ENCODE measurements at places on chromosomes 1 and 21. TPM values are rescaled to one million over a fixed set of nuclear protein-coding genes. Genes with fewer than 3 reads are reported as not detected.

GRCh38 chr1:28521502-28522164 is 15.8 kb downstream of the RCC1 start:
- no peak for DNase-seq

- peak; percentile 82 for DNase-seq
These were observed 143.7 kb upstream of the ETS2 start for GRCh38 chr21:38661889-38662568.

GRCh38 chr21:41570791-41571355 is 62.9 kb upstream of the TMPRSS2 start:
- DNase-seq, result no peak

GRCh38 chr1:154695985-154696384 is 88.0 kb upstream of the ADAR start:
- no peak for DNase-seq

DNA sequence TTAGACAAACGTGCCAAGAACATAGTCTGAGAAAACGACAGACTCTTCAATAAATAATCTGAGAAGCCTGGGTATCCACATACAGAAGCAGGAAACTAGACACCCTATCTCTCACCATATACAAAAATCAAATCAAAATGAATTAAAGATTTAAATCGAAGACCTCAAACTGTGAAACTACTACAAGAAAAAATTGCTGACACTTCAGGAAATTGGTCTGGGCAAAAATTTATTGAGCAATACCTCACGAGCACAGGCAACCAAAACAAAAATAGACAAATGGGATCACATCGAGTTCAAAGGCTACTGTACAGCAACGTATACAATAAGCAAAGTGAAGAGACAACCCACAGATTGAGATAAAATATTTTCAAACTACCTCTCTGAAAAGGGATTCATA is 292.8 kb upstream of the RGS18 start:
- no peak for DNase-seq

GRCh38 chr1:245583081-245583480 is 428.3 kb downstream of the KIF26B start:
- DNase-seq, result no peak

DNA sequence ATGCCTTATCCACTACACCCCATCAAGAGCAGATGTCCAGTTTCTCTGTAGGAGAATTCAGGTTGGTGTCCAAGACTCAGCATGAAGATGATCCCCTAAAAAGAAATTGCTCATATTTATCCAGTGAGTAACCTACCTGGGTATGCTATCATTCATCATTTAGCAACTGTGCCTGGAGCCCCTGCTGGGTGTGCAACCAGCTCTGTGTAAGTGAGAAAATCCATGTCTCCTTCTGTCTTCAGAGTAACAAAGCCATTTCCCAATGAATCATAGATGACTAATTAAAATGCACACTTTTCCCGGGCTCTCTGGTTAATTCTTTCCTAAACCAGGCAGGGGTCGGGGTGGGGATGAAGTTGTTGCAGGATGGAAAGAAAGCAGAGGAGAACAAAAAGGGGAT is 35.8 kb downstream of the OLFML3 start:
- no peak for DNase-seq

- no peak for DNase-seq
These were observed 63.8 kb downstream of the TGFB2 start for GRCh38 chr1:218408942-218409341.

GRCh38 chr1:54705153-54705552 is 10.5 kb upstream of the TTC4 start:
- no peak for DNase-seq

DNA sequence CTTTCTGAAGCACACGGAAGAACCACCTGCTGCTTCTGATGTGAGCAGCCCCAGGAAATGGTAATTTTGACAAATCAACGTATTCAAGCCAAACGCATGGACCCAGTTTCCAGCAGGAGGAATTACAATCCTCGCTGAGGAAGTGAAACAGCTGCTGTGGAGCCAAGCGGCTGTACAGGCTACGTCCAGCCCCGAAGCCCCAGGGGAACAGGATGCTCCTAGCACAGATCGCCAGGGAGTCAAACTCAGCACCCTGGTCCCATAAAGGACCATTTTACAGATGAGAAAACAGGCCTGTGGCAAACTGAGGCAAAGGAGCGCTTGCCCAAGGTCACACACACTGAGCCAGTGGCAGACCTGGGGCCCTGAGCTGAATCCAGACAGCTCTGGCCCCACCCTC is 108.0 kb downstream of the PTPRU start:
- no peak for DNase-seq

GRCh38 chr21:25297117-25297516 is 310.2 kb downstream of the MRPL39 start:
- DNase-seq, result no peak

DNA sequence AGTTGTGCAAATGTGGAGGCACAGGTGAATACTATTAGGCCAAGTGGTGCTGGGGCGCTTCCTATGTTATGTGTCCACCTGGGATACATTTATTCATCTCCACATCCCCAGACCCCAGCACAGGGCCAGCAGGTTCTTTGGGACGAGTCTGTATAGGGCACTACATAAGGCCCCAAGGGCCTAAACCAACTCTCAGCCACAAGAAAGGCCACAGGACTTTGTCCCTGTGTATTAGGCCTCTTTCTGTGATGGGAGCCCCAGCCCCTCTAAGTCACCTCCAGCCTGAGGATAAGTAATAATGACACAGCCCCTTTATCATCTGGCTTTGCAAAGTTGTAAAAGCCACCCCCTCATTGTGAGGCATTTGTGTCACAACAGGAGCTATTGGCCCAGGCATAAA is 79.2 kb upstream of the CD1D start:
- no peak for DNase-seq

GRCh38 chr1:3483801-3484444 is 29.5 kb downstream of the ARHGEF16 start:
- peak; percentile 33 for DNase-seq

DNA sequence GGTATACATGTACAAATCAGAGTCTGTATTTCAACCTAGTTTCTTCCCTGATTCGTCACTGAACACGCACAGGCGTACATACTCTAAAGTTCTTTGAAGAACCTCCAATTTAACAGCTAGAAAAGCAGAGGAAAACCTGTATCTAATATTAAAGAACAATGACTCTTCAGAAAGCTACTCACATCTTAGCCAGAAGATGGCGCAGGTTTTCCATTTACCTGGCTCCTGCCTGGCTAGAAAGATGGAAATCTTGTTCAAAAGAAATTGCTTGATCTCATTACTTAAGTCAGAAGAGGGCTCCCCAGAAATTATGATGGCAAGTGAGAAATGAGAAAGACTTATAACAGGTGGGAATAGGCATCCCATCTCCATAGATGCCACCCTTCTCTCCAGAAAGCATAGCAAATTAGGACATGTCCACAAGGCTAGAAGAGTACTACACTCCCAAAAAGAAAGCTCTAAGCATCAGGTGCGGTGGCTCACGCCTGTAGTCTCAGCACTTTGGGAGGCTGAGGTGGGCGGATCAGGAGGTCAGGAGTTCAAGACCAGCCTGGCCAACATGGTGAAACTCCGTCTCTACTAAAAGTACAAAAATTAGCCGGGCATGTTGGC is 19.0 kb upstream of the L1TD1 start:
- peak; percentile 60 for DNase-seq

- DNase-seq, result peak; percentile 44
These were observed 65.1 kb upstream of the JUN start for GRCh38 chr1:58848818-58849411.

DNA sequence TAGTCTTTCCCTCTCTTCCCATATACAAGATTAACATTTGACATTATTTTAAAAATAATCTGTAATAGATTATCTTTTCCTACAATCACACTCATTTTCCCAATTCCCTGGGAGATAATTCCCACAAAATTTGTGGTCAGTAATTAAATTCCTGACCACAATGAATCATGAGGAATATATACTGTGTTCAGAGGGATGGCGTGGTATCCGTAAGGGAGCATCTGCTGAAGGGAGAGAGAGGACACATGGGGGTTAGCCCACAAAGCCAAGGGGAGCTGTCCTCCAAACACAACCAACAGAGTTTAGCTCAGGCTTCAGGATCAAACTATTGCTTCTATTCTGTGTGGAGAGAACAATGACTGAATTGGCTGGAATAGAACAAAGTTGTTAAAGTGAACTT is 57.1 kb upstream of the PPP2R5A start:
- no peak for DNase-seq

The UCK2 gene
- 12.8 TPM for total RNA-seq

The CRP gene
- total RNA-seq, result not detected

The DMRTA2 gene
- 0.83 TPM for total RNA-seq

Measured in lung (tissue), 17 donors.